ENCODE measurements at places on chromosomes 13 and 19. TPM values are rescaled to one million over a fixed set of nuclear protein-coding genes. Genes with fewer than 3 reads are reported as not detected.

DNA sequence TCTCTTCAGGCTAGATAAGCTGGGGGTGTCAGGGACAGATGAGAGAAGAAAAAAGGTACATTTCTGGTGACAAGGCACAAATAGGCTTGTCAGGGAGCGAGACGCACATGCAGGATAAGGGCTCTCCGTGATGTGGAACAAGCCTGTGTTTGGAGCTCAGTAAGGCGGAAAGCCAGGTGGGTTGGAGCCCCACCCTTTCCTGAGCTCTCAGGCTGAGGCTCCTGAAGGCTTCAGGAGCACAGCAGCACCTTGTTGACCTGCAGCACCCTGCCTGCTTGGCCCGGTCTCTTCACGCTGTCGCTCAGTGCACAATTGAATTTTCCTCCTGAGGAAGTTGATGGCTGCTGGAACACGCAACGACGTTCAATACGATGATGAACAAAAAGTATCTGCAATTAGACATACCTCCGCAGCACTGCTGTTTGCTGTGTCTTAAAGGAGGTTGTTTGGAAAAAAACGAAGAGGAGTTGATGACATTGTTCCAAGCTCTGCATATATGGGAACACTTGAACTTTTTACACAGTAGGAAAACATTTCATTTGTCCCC lies 29.3 kb downstream of the SERP2 start:
- DNase-seq = no peak
- no peak overlapping the region for H3K4me3 ChIP-seq
- H3K27ac ChIP-seq = no peak overlapping the region
- H3K4me1 ChIP-seq = peaks cover 5% of the 10 kb centered on the region
- H3K36me3 ChIP-seq = no peaks in the 10 kb centered on the region

GRCh38 chr13:41701676-41702075 lies 244.3 kb downstream of the RGCC start:
- no peak overlapping the region for H3K4me3 ChIP-seq
- H3K27ac ChIP-seq = no peak overlapping the region
- no peaks in the 10 kb centered on the region for H3K36me3 ChIP-seq

DNA sequence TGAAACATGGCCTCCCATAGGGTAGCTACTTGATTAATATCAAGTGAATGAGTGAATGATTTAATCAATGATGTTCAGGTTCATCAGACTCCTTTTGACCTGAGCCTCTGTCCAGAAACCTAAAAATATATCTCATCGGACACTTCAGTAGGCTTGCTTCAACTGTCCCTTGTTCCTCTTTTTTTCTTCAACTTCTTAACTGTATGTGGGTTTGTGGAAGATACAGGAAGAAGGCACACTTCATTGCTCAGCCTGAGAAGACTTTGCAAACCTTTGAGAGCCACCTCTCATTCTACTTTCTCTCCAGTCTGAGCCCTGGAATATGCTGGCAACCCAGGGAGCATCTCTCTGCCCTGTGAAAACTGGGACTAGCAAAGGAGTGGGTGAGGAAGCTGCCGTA lies 557.0 kb downstream of the FGF9 start:
- no peak overlapping the region for H3K27ac ChIP-seq
- H3K36me3 ChIP-seq = no peaks in the 10 kb centered on the region
- H3K4me3 ChIP-seq = no peak overlapping the region
- H3K4me1 ChIP-seq = no peaks in the 10 kb centered on the region

Gene LYPD3
- total RNA-seq = not detected
